ENCODE measurements at places on chromosomes 5 and 9. TPM values are rescaled to one million over a fixed set of nuclear protein-coding genes. Genes with fewer than 3 reads are reported as not detected.

DNA sequence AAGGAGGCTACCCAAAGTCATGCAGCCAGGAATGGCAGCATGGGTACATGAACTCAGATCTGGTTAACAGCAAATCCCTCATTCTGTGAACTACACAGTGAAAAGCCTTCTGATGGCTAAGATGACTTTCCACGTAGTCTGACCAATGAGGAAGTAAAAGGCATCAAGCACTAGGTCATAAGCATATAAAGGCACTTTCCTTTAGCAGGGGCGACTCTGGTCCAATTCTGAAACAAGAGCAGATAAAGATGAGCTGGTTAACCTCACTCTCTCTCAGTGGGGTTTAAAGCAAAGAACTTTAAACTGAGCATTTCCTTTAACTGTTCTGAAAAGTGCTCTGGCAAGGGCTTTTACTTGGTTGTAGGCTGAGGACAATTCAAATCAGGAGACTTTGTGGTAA, 21.1 kb downstream of the PSMB7 start:
- H3K27me3 ChIP-seq = no peaks in the 10 kb centered on the region
- peaks cover 6% of the 10 kb centered on the region for H3K4me1 ChIP-seq
- no peak overlapping the region for H3K27ac ChIP-seq
- H3K4me3 ChIP-seq = no peak overlapping the region
- H3K36me3 ChIP-seq = peaks cover 26% of the 10 kb centered on the region
- DNase-seq = no peak

Gene TXNDC8
- not detected for total RNA-seq

Gene EQTN
- total RNA-seq = not detected

Gene PCDHAC2
- not detected for total RNA-seq

DNA sequence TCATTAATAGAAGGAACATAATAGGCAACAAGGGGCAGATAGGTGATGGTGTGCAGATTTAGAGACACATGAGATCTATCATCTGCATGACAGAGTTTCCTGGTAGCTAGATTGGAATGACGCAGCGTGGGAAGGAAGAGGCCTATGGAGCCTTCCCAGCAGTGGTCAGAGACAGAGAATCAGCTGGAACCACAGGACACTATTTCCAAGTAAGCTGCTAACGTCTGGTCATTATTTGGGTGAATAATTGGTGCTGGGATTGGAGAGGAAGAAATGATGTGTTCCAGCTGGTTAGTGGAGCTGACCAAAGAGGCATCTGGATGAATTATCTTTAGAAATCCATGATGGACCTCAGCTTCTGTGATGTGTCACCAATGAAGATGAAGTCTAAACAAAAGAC, 91.2 kb upstream of the PRR16 start:
- H3K27me3 ChIP-seq = no peaks in the 10 kb centered on the region
- no peak overlapping the region for H3K27ac ChIP-seq
- no peaks in the 10 kb centered on the region for H3K4me1 ChIP-seq
- DNase-seq = no peak
- no peaks in the 10 kb centered on the region for H3K36me3 ChIP-seq
- H3K4me3 ChIP-seq = no peak overlapping the region

DNA sequence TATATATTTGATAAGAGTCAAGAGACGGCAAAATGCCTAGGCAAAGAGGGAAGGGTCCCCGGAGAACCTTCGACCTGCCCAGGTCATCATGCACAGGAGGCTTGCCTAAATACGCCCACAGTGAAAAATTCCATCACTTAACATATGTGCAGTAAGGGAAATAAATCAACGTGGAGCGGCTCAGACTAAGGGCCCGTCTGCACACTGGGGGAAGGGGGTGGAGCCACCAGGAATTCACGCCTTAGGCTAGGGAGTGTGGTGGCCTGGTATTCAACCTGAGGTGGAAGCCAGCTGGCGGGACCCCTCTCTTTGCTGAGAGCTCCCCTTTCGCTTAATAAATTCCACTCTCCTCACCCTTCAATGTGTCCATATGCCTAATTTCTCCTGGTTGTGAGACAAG, 8.3 kb downstream of the PTBP3 start:
- H3K36me3 ChIP-seq = peaks cover 12% of the 10 kb centered on the region
- H3K27me3 ChIP-seq = no peaks in the 10 kb centered on the region
- DNase-seq = no peak

Gene PCDHA9
- total RNA-seq = not detected

- peak overlapping the region; percentile 99 for H3K27ac ChIP-seq
- DNase-seq = no peak
- no peaks in the 10 kb centered on the region for H3K27me3 ChIP-seq
- H3K36me3 ChIP-seq = no peaks in the 10 kb centered on the region
Observed at GRCh38 chr5:133050521-133050920, 1.3 kb upstream of the HSPA4 start.

DNA sequence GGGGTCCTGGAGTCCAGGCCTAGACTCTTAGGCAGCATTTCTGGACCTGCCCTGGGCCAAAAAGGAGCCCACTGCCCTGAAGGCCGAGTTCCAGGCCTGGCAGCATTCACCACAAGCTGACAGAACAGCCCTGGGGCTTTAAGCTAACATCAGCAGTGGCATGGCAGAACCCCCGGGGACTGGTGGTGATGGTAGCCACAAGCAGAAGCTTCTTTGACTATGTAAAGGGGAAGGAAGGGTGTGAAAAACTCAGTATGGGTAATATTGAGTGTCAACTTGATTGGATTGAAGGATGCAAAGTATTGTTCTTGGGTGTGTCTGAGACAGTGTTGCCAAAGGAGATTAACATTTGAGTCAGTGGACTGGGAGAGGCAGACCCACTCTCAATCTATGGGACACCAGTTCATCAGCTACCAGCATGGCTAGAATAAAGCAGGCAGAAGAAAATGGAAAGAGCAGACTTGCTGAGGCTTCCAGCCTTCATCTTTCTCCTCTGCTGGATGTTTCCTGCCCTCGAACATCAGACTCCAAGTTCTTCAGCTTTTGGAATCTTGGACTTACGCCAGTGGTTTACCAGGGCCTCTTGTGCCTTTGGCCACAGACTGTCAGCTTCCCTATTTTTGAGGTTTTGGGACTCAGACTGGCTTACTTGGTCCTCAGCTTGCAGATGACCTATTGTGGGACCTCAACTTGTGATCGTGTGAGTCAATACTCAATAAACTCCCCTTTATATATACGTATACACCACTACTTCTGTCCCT, 661.0 kb upstream of the C9orf72 start:
- DNase-seq = no peak
- no peak overlapping the region for H3K4me3 ChIP-seq
- H3K4me1 ChIP-seq = no peaks in the 10 kb centered on the region
- H3K36me3 ChIP-seq = no peaks in the 10 kb centered on the region
- H3K27ac ChIP-seq = no peak overlapping the region

Gene GFPT2
- total RNA-seq = 1.5 TPM

- H3K27ac ChIP-seq = no peak overlapping the region
- H3K36me3 ChIP-seq = no peaks in the 10 kb centered on the region
- no peaks in the 10 kb centered on the region for H3K27me3 ChIP-seq
- H3K4me3 ChIP-seq = no peak overlapping the region
- no peak for DNase-seq
Observed at GRCh38 chr9:111008158-111009075, 29.9 kb downstream of the LPAR1 start.

- peaks cover 3% of the 10 kb centered on the region for H3K4me1 ChIP-seq
- H3K27ac ChIP-seq = no peak overlapping the region
- no peak for DNase-seq
Observed at GRCh38 chr5:135426102-135427082, 20.8 kb downstream of the DCANP1 start.

DNA sequence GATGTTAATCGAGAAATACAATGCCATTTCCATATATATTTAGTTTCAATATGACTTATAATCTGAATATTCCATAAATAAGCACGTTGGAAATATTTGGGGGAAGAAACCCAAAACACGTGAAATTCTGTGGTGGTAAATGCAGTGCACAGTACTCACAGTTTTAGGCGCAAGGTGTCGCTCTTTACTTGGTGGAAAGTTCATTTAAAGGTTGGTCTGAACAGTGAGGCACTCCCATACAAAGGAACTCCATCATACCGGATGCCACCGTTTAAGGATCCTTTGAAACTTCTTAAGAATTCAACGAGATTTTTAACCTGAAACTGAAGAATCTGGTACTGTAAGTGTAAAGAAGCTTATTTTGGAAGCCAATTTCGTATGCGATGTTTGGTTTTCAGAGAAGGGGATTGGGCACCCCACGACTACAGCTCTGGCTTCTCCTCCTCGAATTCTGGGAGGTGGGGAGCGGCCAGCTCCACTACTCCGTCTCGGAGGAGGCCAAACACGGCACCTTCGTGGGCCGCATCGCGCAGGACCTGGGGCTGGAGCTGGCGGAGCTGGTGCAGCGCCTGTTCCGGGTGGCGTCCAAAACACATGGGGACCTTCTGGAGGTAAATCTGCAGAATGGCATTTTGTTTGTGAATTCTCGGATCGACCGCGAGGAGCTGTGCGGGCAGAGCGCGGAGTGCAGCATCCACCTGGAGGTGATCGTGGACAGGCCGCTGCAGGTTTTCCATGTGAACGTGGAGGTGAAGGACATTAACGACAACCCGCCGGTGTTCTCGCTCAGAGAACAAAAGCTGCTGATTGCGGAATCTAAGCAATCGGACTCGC, at the start of gene PCDHA11:
Gene PCDHA11, plus strand, starts transcription at position 237 of the 834 bp plus-strand sequence. Its CDS starts 147 bp downstream, at position 384.
- H3K4me3 ChIP-seq = no peak within 1 kb of the TSS
- H3K36me3 ChIP-seq = no peaks in the 10 kb centered on the region
- H3K27ac ChIP-seq = no peak within 1 kb of the TSS
- H3K4me1 ChIP-seq = no peaks in the 10 kb centered on the region
- no peak for DNase-seq
- H3K27me3 ChIP-seq = peaks cover 23% of the 10 kb centered on the region

DNA sequence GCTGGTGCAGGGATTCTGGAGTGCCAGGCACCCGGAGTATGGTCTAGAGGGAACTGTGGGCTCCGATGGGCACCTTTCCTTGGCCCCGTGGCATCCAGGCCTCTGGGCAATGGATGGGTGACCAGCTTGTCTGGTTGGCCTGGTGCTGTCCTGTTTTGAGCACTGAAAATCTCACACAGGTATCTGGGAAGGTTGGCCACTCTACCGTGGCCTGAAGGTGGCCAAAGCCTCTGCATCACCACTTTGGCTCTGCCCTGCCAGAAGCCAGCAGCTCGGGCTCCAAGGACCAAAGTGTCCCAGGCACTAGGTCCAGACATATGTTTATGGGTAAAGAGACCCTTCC, 28.8 kb downstream of the SLC6A7 start:
- H3K27ac ChIP-seq = no peak overlapping the region
- DNase-seq = no peak
- peaks cover 6% of the 10 kb centered on the region for H3K27me3 ChIP-seq
- H3K4me1 ChIP-seq = peaks cover 4% of the 10 kb centered on the region

Gene PLEKHG4B
- 0.17 TPM for total RNA-seq

DNA sequence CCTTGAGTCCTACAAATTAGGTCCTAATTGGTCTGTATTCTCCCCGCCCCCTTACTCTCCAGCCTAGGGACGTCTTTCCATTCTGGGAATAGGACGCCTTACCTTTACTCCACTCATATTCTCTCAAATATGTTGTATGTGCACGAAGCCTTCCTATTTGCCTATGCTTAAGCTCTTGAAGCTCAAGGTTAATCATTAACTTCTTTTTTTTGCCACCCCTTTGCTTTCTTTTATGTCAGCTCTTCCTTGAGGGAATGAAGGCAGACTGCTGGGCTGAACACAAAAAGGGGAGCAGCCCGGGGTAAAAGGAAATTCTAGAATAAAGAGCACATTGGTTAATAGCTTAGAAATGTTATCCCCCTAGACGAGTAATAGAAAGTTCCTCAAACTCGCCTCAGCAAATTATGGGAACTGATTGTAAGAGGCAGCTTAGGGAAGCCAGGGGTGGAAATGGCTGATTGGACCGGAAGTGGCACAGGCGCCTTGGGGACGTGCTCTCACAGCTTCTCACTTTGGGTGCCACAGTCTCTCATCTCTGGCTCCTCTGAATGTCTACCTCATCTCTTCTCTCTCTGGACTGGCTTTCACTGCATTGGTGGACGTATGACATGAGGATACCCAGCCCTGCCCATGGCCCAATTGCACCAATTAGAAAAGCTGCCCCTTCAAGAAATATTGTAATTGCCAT, 122.3 kb upstream of the IL12B start:
- peaks cover 5% of the 10 kb centered on the region for H3K4me1 ChIP-seq
- no peak overlapping the region for H3K4me3 ChIP-seq
- no peak overlapping the region for H3K27ac ChIP-seq
- no peaks in the 10 kb centered on the region for H3K27me3 ChIP-seq
- H3K36me3 ChIP-seq = no peaks in the 10 kb centered on the region

GRCh38 chr5:76371960-76372322, 31.1 kb upstream of the IQGAP2 start:
- H3K4me1 ChIP-seq = peaks cover 2% of the 10 kb centered on the region
- no peak overlapping the region for H3K4me3 ChIP-seq

GRCh38 chr5:158897444-158898160, 202.1 kb downstream of the EBF1 start:
- H3K27ac ChIP-seq = no peak overlapping the region
- H3K27me3 ChIP-seq = no peaks in the 10 kb centered on the region
- no peaks in the 10 kb centered on the region for H3K36me3 ChIP-seq
- no peaks in the 10 kb centered on the region for H3K4me1 ChIP-seq

- no peak overlapping the region for H3K27ac ChIP-seq
- no peaks in the 10 kb centered on the region for H3K36me3 ChIP-seq
- peaks cover 5% of the 10 kb centered on the region for H3K27me3 ChIP-seq
Observed at GRCh38 chr5:139262742-139263445, 30.6 kb upstream of the MATR3 start.
